ENCODE measurements at places on chromosomes 2 and 18.

- H3K4me1 ChIP-seq, result no peaks in the 10 kb centered on the region
- H3K27me3 ChIP-seq, result peaks cover 2% of the 10 kb centered on the region
- no peak overlapping the region for H3K4me3 ChIP-seq
- no peak overlapping the region for H3K27ac ChIP-seq
Measured at GRCh38 chr2:129191530-129191929, 787.9 kb upstream of the RAB6C start.

- peaks cover 9% of the 10 kb centered on the region for H3K36me3 ChIP-seq
- peak overlapping the region; percentile 85 for H3K27ac ChIP-seq
- DNase-seq, result no peak
Measured at GRCh38 chr2:85579266-85579935, 2.0 kb downstream of the VAMP8 start.

GRCh38 chr2:143668234-143668633 is 539.0 kb downstream of the ARHGAP15 start:
- no peaks in the 10 kb centered on the region for H3K27me3 ChIP-seq
- no peak overlapping the region for H3K4me3 ChIP-seq
- no peaks in the 10 kb centered on the region for H3K4me1 ChIP-seq
- peaks cover 7% of the 10 kb centered on the region for H3K36me3 ChIP-seq
- no peak overlapping the region for H3K27ac ChIP-seq

DNA sequence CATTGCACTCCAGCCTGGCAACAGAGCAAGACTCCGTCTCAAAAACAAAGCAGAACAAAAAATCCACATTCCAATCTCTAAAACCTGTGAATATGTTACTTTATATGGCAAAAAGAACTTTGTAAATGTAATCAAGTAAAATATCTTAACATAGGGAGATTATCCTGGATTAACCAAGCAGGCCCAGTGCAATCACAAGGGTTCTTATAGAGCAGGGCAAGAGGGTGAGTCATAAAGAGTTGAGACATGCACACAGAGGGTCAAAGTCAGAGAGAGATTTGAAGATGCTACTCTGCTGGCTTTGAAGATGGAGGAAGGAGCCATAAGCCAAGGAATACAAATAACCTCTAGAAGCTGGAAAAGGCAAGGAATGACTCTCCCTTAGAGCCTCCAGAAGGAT is 60.9 kb upstream of the SLC9A2 start:
- no peak for DNase-seq
- H3K4me1 ChIP-seq, result no peaks in the 10 kb centered on the region
- no peak overlapping the region for H3K27ac ChIP-seq
- H3K27me3 ChIP-seq, result no peaks in the 10 kb centered on the region
- no peaks in the 10 kb centered on the region for H3K36me3 ChIP-seq
- H3K4me3 ChIP-seq, result no peak overlapping the region

GRCh38 chr18:48713309-48713708 is 174.5 kb downstream of the CTIF start:
- H3K27ac ChIP-seq, result peak overlapping the region; percentile 60
- no peaks in the 10 kb centered on the region for H3K27me3 ChIP-seq
- H3K4me1 ChIP-seq, result peaks cover 3% of the 10 kb centered on the region
- H3K36me3 ChIP-seq, result no peaks in the 10 kb centered on the region
- DNase-seq, result no peak

- no peaks in the 10 kb centered on the region for H3K36me3 ChIP-seq
- H3K27ac ChIP-seq, result no peak overlapping the region
- no peaks in the 10 kb centered on the region for H3K4me1 ChIP-seq
- no peak for DNase-seq
Measured at GRCh38 chr2:33038230-33038629, 91.5 kb downstream of the LTBP1 start.

DNA sequence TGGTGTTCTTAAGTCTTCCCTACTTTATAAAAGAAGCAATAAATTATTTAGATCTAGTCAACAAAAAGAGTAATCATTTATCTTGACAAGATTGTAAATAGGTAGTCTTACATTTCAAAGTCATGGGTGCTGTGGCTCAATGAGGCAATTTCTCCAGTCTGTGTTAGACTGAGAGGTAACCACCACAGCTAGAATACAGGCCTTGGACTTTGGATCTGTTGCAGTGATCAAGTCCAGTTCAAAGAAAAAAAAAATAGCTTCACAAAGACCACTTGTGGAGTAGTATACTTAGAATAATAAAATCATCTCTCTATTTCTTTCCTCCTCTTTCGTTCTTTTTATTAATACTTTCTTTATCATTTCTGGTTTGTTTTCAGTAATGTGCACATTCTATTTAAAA is 93.1 kb upstream of the FSIP2 start:
- no peak overlapping the region for H3K27ac ChIP-seq
- no peaks in the 10 kb centered on the region for H3K36me3 ChIP-seq
- no peaks in the 10 kb centered on the region for H3K27me3 ChIP-seq
- H3K4me1 ChIP-seq, result no peaks in the 10 kb centered on the region

DNA sequence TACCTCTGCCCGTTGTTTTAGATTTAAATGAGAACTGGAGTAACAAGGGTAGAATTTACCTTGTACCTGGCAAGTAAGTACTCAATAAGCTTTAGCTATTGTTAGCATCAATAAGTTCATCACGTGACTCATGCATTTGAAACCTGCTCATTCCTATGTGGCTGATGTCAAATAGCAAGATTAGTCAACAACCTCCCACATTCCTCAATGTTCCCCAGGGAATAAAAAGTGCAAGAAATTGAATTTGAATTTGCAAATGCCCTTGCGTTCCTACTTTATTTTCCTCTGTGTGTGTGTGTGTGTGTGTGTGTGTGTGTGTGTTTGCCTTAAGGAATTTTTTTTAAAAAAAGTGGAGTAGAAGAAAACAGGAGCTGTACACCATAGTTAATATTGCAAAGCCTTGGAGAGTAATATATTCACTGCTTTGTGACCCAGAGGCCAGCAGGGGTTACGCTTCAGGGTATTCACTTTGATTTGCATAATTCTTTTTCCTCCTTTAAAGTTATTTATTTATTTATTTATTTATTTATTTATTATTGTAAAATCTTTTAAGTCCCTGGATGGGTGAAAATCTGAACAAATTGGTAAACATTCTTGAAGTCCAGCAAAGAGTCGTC is 43.9 kb upstream of the DNAH7 start:
- H3K27ac ChIP-seq, result no peak overlapping the region
- no peak for DNase-seq
- H3K4me1 ChIP-seq, result peaks cover 20% of the 10 kb centered on the region

DNA sequence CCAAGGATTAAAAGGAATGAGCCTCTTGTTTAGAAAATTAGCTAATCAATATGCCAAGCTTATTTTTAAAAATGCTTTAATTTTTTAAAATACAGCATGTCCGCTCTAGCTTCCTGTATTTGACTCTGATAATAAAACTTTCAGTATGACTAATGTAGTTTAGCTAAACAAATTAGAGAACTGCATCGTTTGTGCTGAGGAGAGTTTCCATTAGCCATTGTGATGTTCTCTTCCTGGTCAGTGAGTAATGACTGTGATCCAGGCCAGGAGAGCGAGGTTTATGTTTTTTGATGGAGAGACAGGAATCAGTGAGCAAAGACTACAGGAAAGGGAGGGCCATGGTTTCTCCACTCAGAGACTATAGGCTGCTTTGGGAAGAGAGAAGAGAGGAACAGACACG is 237.2 kb upstream of the ETAA1 start:
- no peak overlapping the region for H3K4me3 ChIP-seq
- H3K27me3 ChIP-seq, result no peaks in the 10 kb centered on the region
- H3K4me1 ChIP-seq, result no peaks in the 10 kb centered on the region
- no peak for DNase-seq
- H3K36me3 ChIP-seq, result no peaks in the 10 kb centered on the region
- H3K27ac ChIP-seq, result no peak overlapping the region

DNA sequence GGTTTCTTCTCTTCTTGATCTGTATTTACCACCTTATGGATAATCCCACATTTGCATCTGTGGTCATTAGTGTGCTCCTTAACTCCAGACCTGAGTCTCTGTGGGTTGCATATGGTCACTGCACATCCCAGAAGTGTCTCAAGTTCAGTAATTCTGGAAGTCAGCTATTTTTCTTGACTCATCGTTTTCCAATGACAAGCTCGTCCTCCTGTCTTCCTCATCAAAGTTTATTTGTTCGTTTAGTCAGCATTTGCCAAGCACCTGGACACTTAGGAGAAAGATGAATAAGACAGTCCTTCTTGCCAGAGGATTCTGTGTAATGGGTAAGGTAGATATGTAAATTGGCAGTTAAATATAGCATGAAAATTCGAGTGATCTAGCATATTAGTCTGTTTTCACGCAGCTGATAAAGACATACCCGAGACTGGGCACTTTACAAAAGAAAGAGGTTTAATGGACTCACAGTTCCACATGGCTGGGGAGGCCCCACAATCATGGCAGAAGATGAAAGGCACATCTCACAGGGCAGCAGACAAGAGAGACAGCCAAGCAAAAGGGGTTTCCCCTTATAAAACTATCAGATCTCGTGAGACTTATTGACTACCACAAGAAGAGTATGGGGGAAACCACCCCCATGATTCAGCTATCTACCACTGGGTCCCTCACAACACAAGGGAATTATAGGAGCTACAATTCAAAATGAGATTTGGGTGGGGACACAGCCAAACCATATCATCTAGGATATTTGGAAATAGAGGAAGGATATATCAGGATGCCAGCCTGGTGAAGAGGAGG is 19.4 kb downstream of the FASTKD2 start:
- no peaks in the 10 kb centered on the region for H3K27me3 ChIP-seq
- H3K27ac ChIP-seq, result peak overlapping the region; percentile 38
- no peak for DNase-seq
- H3K4me3 ChIP-seq, result no peak overlapping the region
- peaks cover 27% of the 10 kb centered on the region for H3K4me1 ChIP-seq

GRCh38 chr2:113791697-113792590 is 35.5 kb upstream of the SLC35F5 start:
- H3K27ac ChIP-seq, result peak overlapping the region; percentile 84
- H3K4me1 ChIP-seq, result peaks cover 30% of the 10 kb centered on the region
- H3K27me3 ChIP-seq, result peaks cover 3% of the 10 kb centered on the region

- peaks cover 17% of the 10 kb centered on the region for H3K36me3 ChIP-seq
- H3K27ac ChIP-seq, result no peak overlapping the region
- no peak overlapping the region for H3K4me3 ChIP-seq
- H3K4me1 ChIP-seq, result peaks cover 9% of the 10 kb centered on the region
- DNase-seq, result no peak
Measured at GRCh38 chr2:6972067-6972710, 55.0 kb downstream of the RNF144A start.

GRCh38 chr2:25341011-25341727 is 556 bp downstream of the DNMT3A start:
- no peaks in the 10 kb centered on the region for H3K27me3 ChIP-seq
- H3K36me3 ChIP-seq, result no peaks in the 10 kb centered on the region
- peaks cover 62% of the 10 kb centered on the region for H3K4me1 ChIP-seq
- H3K27ac ChIP-seq, result no peak overlapping the region
- no peak overlapping the region for H3K4me3 ChIP-seq

DNA sequence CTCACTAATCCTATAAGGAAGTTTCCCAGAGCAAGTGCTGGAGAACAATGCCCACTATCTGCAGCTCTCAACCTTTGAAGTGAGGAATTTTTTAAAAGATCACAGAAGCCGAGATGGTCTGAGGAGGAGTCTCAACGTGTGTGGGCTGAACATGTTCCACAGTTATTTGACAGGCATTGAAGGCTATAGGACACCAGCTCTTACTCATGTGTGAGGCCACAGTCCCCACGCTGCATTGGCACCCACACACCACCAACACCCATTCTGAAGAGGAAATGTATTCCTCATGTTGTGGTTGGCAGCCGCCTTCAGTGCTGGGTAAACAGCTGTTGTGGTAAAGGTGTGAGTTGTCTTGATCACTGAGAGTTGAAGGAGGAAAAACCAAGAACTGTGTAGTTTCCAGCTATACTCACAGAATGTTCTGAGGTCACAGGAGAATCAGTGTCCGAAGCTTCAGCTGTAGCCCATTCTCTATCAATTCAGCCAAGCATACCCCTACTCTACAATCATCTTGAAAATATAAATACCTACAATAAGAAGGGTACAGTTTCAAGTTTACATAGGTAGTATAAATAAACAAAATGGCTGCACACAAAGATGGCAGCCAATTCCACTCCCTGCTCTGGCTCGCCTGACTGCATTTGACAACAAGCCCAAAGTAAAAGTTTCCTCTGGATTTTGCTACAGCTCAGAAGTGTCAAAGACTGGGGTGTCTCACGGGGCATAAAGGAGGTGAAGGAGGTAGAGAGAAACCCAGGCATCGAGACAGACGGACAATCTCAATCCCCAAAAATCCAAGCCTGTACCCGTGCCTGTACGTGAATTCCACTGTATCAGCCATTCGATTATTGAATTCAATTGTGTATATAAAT is 12.1 kb downstream of the CD226 start:
- peaks cover 18% of the 10 kb centered on the region for H3K4me1 ChIP-seq
- peaks cover 42% of the 10 kb centered on the region for H3K36me3 ChIP-seq
- H3K27me3 ChIP-seq, result peaks cover 2% of the 10 kb centered on the region
- no peak overlapping the region for H3K27ac ChIP-seq

- DNase-seq, result no peak
- H3K4me1 ChIP-seq, result peaks cover 25% of the 10 kb centered on the region
Measured at GRCh38 chr2:218391202-218391601, 8.5 kb upstream of the CTDSP1 start.

GRCh38 chr2:44740678-44741077 is 200.8 kb upstream of the SIX3 start:
- no peak overlapping the region for H3K4me3 ChIP-seq
- DNase-seq, result no peak
- H3K4me1 ChIP-seq, result no peaks in the 10 kb centered on the region
- H3K27me3 ChIP-seq, result no peaks in the 10 kb centered on the region
- peaks cover 17% of the 10 kb centered on the region for H3K36me3 ChIP-seq
- H3K27ac ChIP-seq, result no peak overlapping the region

DNA sequence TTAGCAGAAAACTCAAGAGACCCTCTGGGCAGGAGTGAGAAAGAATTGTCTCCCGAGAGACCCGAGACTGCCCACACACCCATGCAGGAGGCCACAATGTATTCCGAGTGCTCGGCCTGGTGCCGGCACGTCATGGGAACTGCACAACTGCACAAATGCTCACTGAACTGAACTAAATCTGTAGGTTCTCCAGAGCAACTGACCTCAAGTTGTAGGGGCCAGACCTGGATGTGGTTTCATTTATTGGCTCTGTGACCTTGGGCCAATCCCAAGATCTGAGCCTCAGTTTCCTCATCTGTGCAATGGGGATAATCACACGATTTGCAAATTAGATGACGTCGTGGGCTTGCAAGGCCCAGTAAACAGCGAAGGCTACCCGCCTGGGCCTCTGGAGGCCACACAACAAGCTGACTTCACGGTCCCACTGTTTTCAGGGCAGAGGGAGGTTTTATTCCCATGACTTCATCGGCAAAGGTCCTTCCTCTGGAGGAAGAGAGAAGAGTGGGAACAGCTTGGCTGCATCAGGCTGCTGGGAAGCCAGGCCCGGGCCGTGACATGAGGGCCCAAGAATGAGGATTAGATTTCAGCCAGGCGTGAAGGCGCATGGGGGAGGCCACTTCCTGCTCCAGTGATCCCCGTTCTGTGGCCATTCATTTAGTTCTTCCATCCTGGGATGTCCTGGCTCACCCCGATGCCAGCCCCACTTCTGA is 3.6 kb upstream of the ERFE start:
- peaks cover 10% of the 10 kb centered on the region for H3K27me3 ChIP-seq
- H3K4me1 ChIP-seq, result peaks cover 5% of the 10 kb centered on the region
- H3K36me3 ChIP-seq, result no peaks in the 10 kb centered on the region
- DNase-seq, result no peak

Measured in activated naive CD8-positive, alpha-beta T cell treated with anti-CD3 and anti-CD28 coated beads, Interleukin-2, amount 50 U/mL, for 24 hours (primary cell).